ELF-1 (cell line): ENCODE measurements at places on chromosomes 11 and 22.
A peak's percentile ranks its signal among the peaks of the same experiment; 100 is the strongest.

DNA sequence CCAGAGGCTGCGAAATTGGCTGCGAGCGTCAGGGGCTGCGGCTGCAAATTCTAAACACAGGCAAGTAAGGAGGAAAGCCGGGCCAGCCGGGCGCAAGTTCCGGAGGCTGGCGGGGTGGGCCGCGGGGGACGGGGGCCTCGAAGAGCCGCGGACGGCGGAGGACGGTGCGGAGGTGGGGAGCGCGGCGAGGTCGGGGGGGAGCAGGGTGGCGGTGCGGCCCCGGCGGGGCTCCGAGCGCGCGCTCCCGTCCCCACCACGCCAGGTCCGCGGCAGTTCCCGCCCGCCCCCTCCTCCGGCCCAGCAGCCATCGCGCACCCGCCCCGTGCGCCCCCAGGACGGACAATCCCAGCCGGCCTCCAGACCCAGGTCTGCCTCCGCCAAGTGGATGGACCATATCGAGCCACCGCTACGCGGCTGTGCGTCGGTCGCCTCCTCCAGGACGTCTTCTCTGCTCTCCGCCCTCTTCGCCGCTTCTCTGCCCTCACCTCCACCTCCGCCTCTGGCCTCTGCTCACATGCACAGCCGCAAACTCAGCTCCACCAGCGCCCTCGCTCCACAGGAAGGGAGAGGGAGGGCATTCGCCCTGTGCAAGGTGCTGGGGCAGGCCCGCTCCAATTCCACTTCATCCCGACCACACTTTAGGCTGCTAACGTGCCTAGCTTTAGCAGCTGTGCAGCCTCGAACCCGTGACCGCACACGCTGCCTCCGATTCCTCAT is 7.2 kb downstream of the ELFN2 start:
- DNase-seq: peak; percentile 56

- no peak for DNase-seq
Measured at GRCh38 chr11:94104734-94105133, 23.9 kb upstream of the PANX1 start.

DNA sequence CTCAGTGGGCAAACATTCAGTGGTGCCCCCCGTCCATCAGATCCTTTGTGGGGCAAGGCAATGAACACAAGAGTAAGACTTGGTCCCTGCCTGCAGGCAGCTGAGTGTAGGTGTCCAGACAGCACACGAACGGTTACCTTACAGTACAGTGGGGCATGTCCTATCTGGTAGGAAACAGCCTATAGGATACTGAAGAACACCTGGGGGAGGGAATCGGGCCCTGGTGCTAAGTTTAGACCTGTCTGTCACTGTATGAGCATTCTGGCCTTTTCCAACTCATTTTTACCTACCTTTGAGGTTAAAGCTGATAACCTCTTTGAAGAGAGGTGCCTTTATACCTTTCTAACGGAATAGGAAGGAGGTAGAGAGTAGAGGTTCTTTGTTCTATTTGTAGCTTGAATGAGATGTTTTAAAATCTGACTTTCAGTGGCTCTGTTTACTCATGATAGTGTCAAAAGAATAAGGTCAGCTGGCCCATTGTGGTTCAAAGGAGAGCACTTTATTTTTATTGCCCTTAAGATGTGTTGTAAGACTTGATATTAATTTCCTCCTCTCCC is 8.9 kb downstream of the ZNRF3 start:
- DNase-seq: no peak

DNA sequence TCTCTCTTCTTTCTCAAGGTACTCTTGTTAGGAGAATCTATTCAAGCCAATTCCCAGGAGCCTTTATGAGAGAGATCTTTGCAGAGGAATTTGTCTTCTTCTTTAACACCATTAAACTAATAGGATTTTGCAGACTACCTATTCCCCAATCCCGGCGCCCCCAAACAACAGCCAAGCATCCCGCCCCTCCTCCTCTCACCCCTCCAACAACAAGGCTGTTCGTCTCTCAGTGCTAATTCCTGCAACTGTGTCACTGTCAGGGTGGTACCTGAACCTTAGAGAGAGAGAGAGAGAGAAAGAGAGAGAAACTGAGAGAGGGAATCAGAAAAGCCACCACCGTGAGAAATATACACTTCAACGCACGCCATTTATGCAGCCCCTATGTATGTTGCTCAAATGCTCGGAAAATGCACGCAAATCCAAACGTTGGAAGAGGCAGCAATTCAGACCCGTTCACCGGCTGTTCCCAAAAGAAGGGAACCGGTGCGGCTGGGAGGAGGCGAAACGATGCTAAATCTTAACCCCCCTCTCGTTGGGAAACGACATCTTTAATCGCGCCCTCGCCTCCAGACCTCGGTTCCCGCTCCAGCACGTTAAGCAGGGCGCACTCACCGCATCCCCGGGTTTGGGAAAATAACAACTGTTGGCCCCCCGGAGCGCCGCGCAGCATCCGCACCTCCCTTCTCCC is 961 bp downstream of the KCNA4 start:
- no peak for DNase-seq

DNA sequence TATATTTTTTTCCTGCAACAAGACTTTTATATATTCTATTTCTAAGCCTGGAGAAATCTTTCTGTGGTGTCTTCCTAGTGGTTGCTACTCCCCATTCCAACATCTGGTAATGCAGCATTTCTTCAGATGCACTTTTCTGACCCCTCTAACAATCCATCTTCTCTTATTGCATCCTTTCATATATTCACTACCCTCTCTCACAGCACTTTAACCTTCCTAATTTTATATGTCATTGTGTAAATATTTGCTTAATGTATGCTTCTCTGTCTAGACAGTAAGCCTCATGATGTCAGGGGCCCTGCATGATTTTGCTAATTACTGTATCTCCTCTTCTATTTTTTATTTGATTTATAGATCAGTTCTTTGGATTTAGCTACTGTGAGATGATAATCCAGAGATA is 701.6 kb downstream of the KCNA4 start:
- no peak for DNase-seq

- no peak for DNase-seq
Measured at GRCh38 chr11:117735350-117735977, 61.6 kb downstream of the DSCAML1 start.

DNA sequence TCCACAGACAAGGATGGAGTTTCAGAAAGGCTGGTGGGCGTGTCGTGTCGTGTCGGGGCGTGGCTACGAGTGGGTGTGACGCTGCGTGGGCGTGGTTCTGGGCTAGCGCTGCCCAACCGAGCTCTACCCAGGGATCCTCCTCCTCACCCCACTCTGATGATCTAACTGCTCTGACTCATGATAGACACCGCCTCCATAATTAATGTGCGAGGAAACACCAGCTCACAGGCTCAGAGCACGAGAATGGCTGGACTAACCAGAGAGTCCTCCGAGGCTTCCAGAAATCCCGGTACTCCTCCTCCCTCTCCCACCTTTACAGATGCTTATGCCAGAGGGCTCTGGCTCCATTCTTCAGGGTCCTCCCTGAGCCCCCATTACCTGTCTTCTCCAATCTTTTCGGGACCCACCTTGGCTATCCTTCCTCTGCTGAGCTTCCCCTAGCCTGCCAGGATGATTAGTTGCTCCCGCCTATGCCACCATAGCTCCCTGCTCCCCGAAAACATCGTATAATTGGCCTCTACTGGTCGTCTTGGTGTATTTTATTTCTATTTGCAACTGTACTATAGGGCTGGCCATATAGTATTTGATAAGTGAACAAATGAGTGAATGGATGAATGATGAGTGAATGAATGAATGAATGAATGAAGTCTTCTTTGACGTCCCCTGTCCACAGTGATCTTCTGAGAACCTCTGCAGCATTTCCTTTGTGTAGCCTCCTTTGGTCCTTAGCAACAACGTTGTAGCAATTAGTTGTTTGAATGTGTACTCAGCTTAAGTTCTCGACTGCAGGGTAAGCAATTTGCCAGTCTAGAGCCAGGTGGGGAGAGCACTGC is 21.7 kb downstream of the TMPRSS13 start:
- DNase-seq: peak; percentile 92

DNA sequence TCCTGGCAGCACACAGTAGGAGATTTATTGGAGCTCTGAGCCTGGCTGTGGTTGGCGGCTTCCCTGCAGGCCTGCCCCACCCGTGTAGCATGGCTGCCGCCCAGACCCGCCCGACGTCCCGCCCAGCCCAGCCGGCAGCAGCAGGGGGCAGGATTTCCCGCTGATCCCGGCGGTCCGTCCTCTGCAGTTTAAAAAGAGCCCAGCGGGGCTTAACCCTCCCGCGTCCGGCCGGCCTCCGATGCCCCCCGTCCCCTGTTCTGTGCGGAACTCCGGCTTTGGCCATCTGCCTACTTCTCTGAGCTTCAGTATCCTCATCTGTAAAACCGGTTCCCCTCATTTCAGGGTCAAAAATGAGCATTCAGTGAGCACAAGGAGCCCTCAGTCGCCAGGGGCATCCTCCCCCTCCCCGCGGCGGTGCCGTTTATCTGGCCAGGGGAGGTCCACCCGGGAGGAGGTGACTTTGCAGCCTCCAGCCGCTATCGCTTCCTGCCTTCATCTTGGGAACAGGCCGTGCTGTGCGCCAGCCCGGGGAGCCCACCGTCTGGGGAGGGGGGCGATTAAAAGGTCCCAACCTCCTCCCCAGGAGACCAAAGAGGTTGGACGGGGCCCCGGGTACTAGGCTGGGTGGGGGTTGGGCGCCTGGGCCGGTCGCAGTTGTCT is at the start of gene GAS2L1:
GAS2L1 (plus strand) TSS at position 476 of the 660 bp plus-strand sequence. CDS start 1,456 bp downstream, outside the sequence.
- DNase-seq: peak; percentile 92

DNA sequence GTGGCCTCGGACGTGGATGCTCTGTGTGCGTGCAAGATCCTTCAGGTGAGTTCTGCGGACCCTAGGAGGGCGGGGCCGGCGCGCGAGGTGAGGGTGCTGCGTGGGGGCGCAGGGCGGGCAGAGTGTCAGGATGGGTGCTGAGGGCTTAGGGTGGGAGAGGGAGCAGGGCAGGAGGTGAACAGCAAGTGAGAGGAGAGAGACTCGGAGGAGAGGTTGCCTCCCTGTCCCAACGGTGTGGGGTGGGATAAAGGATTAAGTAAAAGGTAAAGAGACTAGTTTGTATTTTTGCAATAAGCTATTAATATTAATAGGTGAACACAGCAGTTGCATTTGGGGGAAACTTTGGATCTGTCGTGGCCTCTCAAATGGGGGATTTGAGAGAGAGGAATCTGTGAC is 451 bp downstream of the CDC45 start:
- no peak for DNase-seq

DNA sequence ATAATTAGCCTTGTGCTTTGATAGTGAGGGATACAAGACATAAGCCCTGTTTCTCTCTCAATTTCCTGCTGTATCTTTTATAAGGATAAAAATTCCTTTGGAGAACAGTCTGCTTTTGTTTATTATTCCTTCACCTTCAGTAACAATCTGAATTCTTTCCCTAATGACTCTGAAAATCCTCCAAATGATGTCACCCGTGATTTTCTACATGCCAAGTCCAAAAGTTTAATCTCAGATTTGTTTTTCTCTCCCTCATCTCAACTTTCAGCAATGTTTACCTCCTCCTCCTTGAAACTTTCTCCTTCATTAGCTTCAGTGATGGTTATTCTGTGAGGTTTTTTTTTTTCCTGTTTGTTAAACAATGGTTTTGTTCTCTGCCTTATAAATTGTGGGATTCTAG is 2.2 kb downstream of the OR51E2 start:
- no peak for DNase-seq

DNA sequence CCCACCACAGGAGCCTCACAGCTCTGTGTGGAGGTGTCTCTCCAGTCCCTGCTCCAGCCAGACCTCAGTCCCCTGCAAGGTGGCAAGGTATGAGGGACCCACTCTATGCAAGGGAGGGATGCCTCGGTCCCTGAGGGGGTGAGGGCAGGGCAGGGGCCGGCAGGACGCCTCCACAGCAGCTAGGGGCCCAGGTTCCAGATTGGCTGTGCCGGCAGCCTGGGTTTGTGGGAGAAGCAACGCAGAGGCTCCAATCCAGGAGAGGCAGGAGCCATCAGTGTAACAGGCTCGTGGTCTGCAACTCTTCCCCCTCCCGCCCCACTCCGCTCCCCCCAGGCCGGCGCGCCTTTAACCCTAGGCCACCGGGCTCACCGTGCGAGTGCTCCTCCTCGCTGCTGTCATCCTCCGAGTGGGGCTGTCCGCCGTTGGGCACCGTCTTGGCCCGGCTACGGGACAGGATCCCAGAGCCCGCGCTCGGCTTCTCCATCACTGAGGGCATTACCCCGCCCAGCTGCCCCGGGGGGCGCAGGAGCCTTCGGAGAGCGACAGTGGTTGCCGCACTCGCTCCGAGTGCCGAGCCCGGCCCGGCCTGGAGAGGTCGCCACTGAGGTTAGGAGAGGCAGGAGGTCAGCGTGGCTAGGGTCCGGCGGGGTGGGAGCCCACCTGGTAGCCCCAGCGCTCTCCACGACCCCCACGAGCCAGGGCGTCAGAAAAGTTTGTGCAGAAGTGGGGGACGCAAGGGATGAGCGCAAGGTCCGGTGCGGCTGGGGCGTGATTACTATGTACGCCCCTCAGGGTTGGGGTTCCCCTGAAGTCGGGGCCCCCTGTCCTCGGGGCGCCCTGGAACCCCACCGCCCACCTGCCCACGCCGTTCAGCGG is 765 bp downstream of the RCOR2 start:
- peak; percentile 95 for DNase-seq

- no peak for DNase-seq
Measured at GRCh38 chr11:34855754-34856095, 60.5 kb downstream of the APIP start.

- no peak for DNase-seq
Measured at GRCh38 chr11:67024410-67024809, 1.5 kb downstream of the SYT12 start.

GRCh38 chr22:22703203-22703570 is 58.8 kb downstream of the GGTLC2 start:
- DNase-seq: no peak

DNA sequence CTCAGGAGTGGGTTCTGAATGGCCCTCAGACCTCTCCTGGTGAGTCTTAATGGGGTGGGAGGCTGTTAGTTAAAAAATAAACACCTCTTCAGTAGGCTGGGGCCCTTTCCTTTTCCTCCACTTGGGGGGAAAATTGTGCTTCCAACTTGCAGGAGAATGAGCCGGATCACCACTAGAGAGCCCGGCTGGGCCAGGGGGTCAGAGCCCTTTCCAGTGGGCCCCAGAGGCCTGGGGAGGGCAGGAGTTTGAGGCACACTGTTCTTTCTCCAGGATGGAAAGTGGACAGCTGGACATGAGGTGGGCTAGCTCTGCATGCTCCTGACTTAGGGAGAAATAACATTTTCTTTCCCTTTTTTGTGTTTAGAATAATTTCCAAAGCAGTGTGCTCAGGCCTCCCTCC is 32.8 kb downstream of the B3GAT1 start:
- DNase-seq: no peak

- DNase-seq: peak; percentile 9
Measured at GRCh38 chr11:107592813-107593212, 1.9 kb downstream of the ELMOD1 start.
